ENCODE measurements at places on chromosomes 6 and 20. TPM values are rescaled to one million over a fixed set of nuclear protein-coding genes. Genes with fewer than 3 reads are reported as not detected.
A peak's percentile ranks its signal among the peaks of the same experiment; 100 is the strongest.

GRCh38 chr20:60152792-60153191 is 194.6 kb downstream of the CDH26 start:
- H3K36me3 ChIP-seq = no peaks in the 10 kb centered on the region
- H3K4me1 ChIP-seq = no peaks in the 10 kb centered on the region
- H3K4me3 ChIP-seq = no peak overlapping the region
- no peak overlapping the region for H3K27ac ChIP-seq

GRCh38 chr6:7051780-7052442 is 55.9 kb upstream of the RREB1 start:
- peaks cover 60% of the 10 kb centered on the region for H3K27me3 ChIP-seq
- H3K4me3 ChIP-seq = peak overlapping the region; percentile 26
- H3K27ac ChIP-seq = no peak overlapping the region
- peak; percentile 75 for DNase-seq

- no peaks in the 10 kb centered on the region for H3K36me3 ChIP-seq
- H3K27me3 ChIP-seq = peaks cover 2% of the 10 kb centered on the region
- no peak overlapping the region for H3K27ac ChIP-seq
- no peak overlapping the region for H3K4me3 ChIP-seq
- DNase-seq = no peak
Measured at GRCh38 chr6:128857806-128858205, 25.1 kb upstream of the LAMA2 start.

DNA sequence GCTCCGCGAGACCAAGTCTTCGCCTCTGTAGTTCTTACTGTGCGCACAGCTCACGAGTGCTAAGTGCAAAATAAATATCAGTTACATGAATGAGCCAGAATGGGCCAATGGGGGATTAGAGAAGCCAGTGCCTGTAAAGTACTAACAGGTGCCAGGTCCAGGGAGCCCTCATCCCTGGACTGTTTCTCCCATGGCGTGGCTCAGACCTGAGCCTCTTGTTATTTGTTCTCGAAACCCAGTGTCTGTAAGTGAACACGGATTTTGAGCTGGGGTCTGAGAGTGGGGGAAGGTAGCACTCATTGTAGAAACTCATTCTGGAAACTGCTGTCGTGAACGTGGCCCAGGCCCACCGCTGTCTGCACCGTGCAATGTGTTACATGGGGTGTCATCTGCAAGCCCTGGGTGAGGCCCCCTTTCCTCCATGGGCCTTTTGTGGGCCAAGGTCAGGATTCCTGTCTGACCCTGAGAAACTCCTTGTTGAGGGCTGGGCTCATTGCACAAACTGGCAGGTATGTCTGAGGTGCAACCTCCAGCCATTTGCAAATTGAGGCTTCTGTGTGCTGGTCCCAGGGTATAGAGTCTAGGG is 154.7 kb downstream of the SYCP2 start:
- no peak for DNase-seq
- no peaks in the 10 kb centered on the region for H3K4me1 ChIP-seq
- H3K36me3 ChIP-seq = no peaks in the 10 kb centered on the region
- H3K4me3 ChIP-seq = no peak overlapping the region
- H3K27ac ChIP-seq = no peak overlapping the region

DNA sequence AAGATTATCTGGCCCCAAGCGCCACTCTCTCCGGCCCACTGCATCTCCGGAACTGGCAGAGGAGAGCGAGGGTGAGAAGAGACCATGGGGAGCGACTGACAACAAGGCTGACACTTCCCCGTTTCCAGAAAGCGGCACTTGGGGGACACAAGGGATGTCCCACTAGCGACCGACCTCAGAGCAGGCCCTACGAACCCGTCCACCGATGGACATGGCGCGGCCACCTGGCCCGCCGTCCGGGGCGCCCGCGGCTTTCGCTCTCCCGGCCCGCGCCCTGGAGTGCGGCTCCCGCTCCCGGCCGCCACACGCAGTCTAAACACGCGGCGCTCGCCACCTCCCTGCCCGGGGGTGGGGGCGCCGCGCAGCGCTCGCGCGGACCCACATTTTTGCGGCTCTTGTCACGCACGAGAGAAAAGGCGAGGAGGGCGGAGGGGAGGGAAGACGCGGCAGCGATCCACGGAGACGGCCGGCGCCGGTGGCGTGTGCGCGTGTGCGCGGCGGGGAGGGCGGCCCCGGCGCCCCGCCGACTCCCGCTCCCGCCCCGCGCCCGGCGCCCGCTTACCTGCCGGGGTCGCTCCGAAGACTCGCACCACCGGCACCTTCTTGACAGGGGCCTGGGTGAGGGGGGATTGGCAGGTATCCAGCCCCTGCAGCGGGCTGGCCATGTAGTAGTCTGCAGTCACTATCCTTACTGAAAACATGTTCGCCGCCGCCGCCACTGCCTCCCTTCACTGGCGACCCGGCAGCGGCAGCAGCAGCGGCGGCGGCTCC is 645 bp downstream of the REV3L start:
- peak overlapping the region; percentile 98 for H3K27ac ChIP-seq
- H3K4me1 ChIP-seq = peaks cover 43% of the 10 kb centered on the region
- peaks cover 18% of the 10 kb centered on the region for H3K36me3 ChIP-seq
- no peaks in the 10 kb centered on the region for H3K27me3 ChIP-seq

GRCh38 chr6:38354037-38354381 is 285.7 kb downstream of the BTBD9 start:
- no peak for DNase-seq
- H3K4me1 ChIP-seq = no peaks in the 10 kb centered on the region
- no peak overlapping the region for H3K4me3 ChIP-seq
- H3K36me3 ChIP-seq = no peaks in the 10 kb centered on the region
- peaks cover 3% of the 10 kb centered on the region for H3K27me3 ChIP-seq

GRCh38 chr6:39495640-39496039 is 173.1 kb upstream of the KCNK16 start:
- DNase-seq = no peak
- H3K4me3 ChIP-seq = no peak overlapping the region
- no peak overlapping the region for H3K27ac ChIP-seq
- no peaks in the 10 kb centered on the region for H3K4me1 ChIP-seq

- H3K4me3 ChIP-seq = no peak overlapping the region
- no peak for DNase-seq
- peaks cover 10% of the 10 kb centered on the region for H3K27me3 ChIP-seq
- H3K27ac ChIP-seq = no peak overlapping the region
Measured at GRCh38 chr6:132590362-132590761, 821 bp upstream of the TAAR5 start.

GRCh38 chr6:56604186-56604585 is 38.5 kb downstream of the DST start:
- H3K4me3 ChIP-seq = no peak overlapping the region
- no peaks in the 10 kb centered on the region for H3K36me3 ChIP-seq
- no peaks in the 10 kb centered on the region for H3K4me1 ChIP-seq
- no peak overlapping the region for H3K27ac ChIP-seq
- DNase-seq = no peak

DNA sequence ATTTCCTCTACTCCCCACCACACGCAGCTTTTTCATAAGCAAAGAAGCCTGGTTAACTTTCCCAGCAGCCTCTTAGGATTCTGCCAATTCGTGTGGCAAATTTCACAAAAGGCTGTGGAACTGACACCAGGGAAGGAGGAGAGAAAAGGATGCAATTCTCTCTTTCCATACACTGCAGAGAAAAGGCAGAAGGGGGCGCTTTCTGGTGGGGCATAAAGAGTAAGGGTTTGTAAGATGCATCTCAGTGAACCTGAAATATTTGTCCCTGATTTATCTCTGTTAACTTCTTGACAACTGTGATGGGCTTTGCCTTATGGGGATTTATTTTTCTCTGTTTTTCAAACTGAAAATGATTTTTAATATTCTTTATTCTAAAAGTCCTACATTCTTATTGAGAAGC is 45.5 kb upstream of the GLP1R start:
- H3K4me1 ChIP-seq = no peaks in the 10 kb centered on the region
- no peaks in the 10 kb centered on the region for H3K36me3 ChIP-seq
- no peak overlapping the region for H3K27ac ChIP-seq
- no peak for DNase-seq

- H3K27ac ChIP-seq = peak overlapping the region; percentile 92
- no peak for DNase-seq
- H3K27me3 ChIP-seq = no peaks in the 10 kb centered on the region
- H3K4me3 ChIP-seq = no peak overlapping the region
Measured at GRCh38 chr20:53738039-53738944, 144.7 kb upstream of the ZNF217 start.

GRCh38 chr6:39698789-39699188 is 26.4 kb downstream of the KIF6 start:
- no peak for DNase-seq
- H3K27ac ChIP-seq = no peak overlapping the region
- H3K4me3 ChIP-seq = no peak overlapping the region
- peaks cover 10% of the 10 kb centered on the region for H3K27me3 ChIP-seq
- no peaks in the 10 kb centered on the region for H3K36me3 ChIP-seq

DNA sequence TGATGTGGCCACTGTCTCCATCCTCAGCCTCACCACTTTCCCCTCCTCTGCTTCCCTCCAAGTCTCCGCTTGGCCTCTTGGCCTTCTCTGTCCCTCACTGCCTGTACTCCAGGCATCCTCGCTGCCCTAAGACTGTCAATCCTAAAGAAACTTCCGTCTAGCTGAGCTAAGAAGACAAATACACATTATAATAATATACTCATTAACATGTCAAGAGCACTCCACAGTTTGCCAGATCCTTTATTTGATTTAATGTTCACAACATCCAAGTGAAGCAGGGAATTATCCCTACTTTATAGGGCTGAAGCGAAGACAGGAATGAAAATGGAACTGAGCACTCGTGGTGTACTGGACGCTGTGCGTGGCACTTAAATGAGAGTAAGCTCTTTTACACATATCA is 72.4 kb upstream of the SLC22A23 start:
- no peaks in the 10 kb centered on the region for H3K27me3 ChIP-seq
- no peak overlapping the region for H3K4me3 ChIP-seq
- no peak overlapping the region for H3K27ac ChIP-seq
- no peaks in the 10 kb centered on the region for H3K4me1 ChIP-seq

- H3K4me3 ChIP-seq = no peak overlapping the region
- no peak overlapping the region for H3K27ac ChIP-seq
- no peaks in the 10 kb centered on the region for H3K36me3 ChIP-seq
- H3K27me3 ChIP-seq = no peaks in the 10 kb centered on the region
- no peaks in the 10 kb centered on the region for H3K4me1 ChIP-seq
Measured at GRCh38 chr20:60803335-60804055, 448.6 kb upstream of the CDH4 start.

DNA sequence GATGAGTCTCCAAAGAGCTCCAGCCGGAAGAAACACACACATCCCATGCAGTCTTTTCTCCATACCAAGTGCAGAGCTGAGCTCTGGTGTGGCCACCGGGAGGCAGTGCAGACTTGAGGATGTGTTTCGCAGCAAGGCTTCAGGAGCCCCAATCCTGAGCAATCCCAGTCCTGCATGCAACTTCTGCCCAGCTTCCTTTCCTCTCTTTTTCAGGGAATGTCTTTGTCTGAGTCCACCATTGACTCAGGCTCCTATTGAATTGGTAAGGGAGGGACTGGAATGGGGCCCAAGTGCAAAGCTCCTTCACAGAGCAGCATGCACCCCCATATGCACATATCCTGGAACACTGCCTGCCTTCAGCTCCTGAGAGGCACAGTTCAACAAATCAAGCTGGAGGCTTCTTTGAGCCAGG is 50.5 kb upstream of the ASIP start:
- DNase-seq = peak; percentile 81
- peaks cover 9% of the 10 kb centered on the region for H3K4me1 ChIP-seq
- no peaks in the 10 kb centered on the region for H3K36me3 ChIP-seq
- peaks cover 42% of the 10 kb centered on the region for H3K27me3 ChIP-seq
- H3K4me3 ChIP-seq = no peak overlapping the region

GRCh38 chr6:102028176-102028575 is 634.7 kb downstream of the GRIK2 start:
- DNase-seq = no peak
- H3K4me3 ChIP-seq = no peak overlapping the region
- no peaks in the 10 kb centered on the region for H3K4me1 ChIP-seq
- no peaks in the 10 kb centered on the region for H3K27me3 ChIP-seq

GRCh38 chr20:20425823-20426654 is 58.1 kb downstream of the INSM1 start:
- H3K4me1 ChIP-seq = peaks cover 40% of the 10 kb centered on the region
- H3K4me3 ChIP-seq = peak overlapping the region; percentile 10
- DNase-seq = no peak
- H3K27ac ChIP-seq = peak overlapping the region; percentile 89

The SYCP2 gene
- 5.3 TPM for total RNA-seq

The CDSN gene
- not detected for total RNA-seq

The ADNP gene
- total RNA-seq = 72.9 TPM

The RAB32 gene
- 0.89 TPM for total RNA-seq

Measured in activated CD4-positive, alpha-beta T cell treated with anti-CD3 and anti-CD28 coated beads, Interleukin-2, amount 10 ng/mL, durations not matched to agents 24 days and 14 days (primary cell).